ENCODE measurements at places on chromosomes 5 and 9.
A peak's percentile ranks its signal among the peaks of the same experiment; 100 is the strongest.

DNA sequence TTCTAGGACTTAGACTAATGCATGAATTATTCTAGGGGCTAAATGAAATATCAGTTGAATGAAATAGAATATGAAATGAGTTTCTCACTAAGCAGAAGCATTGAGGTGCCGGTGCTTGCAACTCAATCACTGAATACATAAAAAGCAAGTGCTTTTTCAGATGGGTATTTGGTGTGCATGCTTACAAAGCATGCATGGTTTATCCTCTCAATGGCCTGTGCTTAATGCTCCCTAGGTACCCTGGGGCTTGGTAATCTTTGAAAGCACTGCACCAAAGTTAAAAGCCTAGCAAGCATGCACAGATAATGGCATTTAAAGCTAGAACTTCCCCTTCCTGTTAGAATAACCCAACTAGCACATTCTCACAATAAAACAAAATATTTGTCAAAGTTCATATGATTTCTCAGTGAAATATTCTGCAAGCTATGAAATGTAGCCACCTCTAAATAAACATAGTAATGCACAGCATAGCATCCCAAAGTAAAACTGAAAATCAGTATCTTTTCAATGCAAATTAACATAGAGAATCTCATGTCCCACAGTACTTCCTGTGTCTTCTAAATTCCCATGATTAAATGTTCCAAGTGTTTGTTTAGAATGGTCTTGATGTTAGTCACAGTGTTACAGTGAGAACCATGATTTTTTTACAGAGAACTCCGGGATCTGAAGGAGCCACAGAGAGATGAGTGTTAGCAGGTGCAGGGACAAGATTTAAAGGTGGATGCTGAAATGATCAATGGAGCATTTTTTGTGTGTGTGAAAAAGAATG lies 143.4 kb upstream of the CDH6 start:
- no peak overlapping the region for H3K27ac ChIP-seq
- H3K4me1 ChIP-seq: no peaks in the 10 kb centered on the region
- no peaks in the 10 kb centered on the region for H3K36me3 ChIP-seq
- no peak for DNase-seq
- no peak overlapping the region for H3K4me3 ChIP-seq

DNA sequence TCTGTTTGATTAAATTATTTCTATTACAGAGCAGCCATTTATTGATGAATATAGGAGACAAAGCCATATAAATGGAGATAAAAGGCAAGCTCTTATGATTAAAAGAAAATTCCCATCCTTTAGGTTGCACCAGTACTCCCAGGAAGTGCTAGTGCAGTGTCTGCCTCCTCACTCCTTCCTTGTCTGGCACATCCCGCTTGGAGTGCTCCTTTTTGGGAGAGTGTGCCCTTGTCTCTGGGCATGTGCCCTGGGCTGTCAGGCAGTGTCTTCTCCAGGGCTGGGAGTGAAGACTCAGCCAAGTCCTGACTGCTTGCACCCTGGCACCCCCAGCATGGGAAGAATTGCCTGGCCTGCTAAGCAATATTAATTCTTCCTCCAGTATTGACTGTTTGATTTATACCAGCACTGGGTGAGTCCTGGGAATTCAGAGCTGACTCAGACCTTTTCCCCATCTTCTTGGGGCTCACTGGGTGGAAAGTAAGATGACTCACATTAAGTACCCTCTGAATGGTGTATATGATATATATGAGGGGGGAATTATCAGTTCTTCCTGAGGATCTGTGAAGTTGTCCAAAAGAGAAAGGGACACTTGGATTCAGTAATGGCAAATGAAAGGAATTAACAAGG lies 62.1 kb downstream of the ZSWIM6 start:
- H3K27ac ChIP-seq: no peak overlapping the region
- H3K4me1 ChIP-seq: peaks cover 5% of the 10 kb centered on the region
- no peak for DNase-seq
- H3K27me3 ChIP-seq: no peaks in the 10 kb centered on the region
- no peak overlapping the region for H3K4me3 ChIP-seq

DNA sequence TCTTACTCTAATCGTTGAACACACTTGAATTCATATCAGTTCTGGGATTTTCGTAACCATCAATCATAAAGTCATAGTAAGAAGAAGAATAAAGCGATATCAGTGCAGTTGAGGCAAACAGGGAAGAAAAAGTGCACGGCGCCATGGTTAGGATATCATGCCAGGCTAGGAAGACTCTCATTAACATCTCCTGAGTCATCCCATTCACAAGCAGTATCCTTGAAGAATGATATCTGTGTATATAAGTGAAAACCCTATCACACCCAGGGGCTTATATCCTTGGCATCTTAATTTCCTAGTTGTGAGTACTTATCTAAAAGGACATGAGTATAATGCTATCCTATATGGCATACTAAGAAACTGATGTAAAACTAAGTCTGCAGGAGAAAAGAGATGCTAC lies 38.6 kb downstream of the NFIB start:
- peaks cover 87% of the 10 kb centered on the region for H3K4me1 ChIP-seq
- DNase-seq: no peak
- no peaks in the 10 kb centered on the region for H3K27me3 ChIP-seq
- no peak overlapping the region for H3K4me3 ChIP-seq
- H3K27ac ChIP-seq: peak overlapping the region; percentile 83
- H3K36me3 ChIP-seq: peaks cover 13% of the 10 kb centered on the region

DNA sequence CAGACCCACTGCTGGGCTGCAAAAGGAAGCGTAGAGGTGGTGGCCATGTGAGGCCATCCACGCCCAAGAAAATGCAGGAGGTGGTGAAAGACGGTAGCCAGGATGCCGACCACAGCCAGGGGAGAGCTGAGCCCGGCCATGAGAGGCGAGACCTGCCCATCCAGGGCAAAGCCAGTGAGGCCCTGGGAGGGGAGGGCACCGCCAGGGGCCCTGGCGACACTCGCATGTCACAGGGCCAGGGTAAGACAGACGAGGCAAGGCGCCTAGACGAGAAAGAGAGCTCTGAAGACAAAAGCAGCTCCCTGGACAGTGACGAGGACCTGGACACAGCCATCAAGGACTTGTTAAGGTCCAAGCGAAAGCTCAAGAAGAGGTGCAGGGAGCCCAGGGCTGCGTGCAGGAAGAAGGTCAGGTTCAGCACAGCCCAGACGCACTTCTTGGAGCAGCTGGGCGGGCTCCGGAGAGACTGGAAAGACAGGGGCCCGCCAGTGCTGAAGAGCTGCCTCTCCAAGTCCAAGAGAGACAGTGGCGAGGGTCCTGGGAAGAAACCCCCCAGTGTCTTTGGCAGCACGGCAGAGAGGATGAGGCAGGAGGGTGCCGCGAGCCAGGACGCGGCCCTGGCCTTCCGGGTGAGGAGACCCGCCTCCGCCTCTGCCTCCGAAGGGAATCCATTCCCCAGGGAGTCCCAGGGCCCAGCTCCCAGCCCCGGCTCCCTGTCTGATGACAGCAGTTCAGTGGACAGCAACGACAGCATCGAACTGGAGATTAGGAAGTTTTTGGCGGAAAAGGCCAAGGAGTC lies 6.9 kb downstream of the PPP1R26 start:
- DNase-seq: no peak
- H3K4me3 ChIP-seq: no peak overlapping the region
- H3K27me3 ChIP-seq: no peaks in the 10 kb centered on the region
- no peak overlapping the region for H3K27ac ChIP-seq

GRCh38 chr9:133877967-133878366 lies 114.2 kb downstream of the VAV2 start:
- no peak overlapping the region for H3K4me3 ChIP-seq
- DNase-seq: no peak
- peaks cover 67% of the 10 kb centered on the region for H3K4me1 ChIP-seq
- no peaks in the 10 kb centered on the region for H3K36me3 ChIP-seq
- H3K27ac ChIP-seq: peak overlapping the region; percentile 100

- H3K27ac ChIP-seq: no peak overlapping the region
- H3K4me1 ChIP-seq: no peaks in the 10 kb centered on the region
- no peaks in the 10 kb centered on the region for H3K36me3 ChIP-seq
- H3K4me3 ChIP-seq: no peak overlapping the region
- no peaks in the 10 kb centered on the region for H3K27me3 ChIP-seq
These were observed 15.9 kb upstream of the GPX3 start for GRCh38 chr5:151004499-151004898.

DNA sequence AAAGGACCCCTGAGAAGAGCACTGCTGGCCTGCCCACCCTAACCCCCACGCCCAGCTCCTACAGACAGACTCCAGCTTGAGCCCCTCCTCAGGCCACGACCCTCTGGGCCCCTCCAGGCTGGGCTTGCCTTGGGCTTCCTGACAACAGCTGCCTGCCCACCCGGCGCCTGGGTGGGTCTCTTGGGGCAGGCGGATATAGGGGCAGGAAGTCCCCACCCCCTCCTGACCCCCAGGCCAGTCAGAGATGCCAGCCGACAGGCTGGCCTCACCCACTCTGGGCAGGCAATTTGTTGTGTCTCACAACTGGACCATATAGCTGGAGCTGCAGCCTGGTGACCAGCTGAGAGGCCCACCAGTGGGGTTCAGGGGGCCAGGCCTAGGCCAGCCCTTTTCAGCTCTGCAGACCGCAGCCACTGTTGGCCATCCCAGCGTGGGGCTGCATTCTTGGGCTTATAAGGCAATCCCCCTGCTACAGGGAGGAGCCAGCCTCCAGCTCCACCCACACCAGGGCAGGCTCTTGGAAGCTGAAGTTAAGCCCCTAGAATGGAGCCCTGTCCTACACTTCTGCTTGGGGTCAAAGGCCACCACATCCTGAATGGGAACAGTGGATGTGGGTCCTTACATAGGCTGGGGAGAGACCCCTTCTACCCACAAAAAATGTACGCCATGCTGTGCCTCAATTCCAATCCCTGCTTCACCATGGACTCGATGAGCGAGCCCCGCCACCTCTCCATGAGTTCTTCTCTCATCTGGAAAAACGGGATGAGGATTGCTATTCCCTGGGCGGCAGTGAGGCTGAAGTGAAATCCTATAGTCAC lies 2.0 kb downstream of the PDLIM7 start:
- peaks cover 52% of the 10 kb centered on the region for H3K36me3 ChIP-seq
- DNase-seq: peak; percentile 90
- peaks cover 26% of the 10 kb centered on the region for H3K4me1 ChIP-seq

DNA sequence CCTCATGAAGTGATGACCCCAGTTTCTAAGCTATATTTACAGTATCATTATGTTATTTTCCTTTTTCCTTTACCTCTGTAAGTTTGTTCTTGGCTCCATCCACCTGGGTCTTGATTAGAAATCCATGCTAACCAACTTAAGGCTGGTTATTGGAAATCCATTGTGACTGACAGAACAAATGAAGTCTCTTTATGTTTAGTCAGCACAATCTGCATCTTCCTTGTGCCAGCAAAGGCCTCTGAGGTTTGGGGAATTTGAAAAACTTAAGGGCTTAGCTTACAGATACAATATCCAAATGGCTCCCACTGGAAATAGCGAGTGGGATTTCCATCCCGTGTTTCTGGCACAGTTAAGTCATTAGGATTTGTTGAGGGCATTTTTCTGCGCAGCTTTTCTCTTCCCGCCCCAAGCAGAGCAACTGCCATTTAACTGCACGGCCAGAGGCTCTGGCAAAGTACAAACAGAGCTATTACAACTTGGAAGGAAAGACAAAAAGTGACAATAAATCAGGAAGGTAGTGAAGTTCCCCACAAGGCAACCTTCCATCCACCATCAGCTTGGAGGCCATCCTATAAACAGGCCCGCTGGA lies 64.2 kb downstream of the DCP2 start:
- no peak for DNase-seq
- H3K4me1 ChIP-seq: peaks cover 13% of the 10 kb centered on the region
- H3K4me3 ChIP-seq: no peak overlapping the region
- H3K27ac ChIP-seq: no peak overlapping the region

- no peak for DNase-seq
- H3K27me3 ChIP-seq: no peaks in the 10 kb centered on the region
- H3K4me3 ChIP-seq: no peak overlapping the region
- H3K27ac ChIP-seq: peak overlapping the region; percentile 22
- H3K36me3 ChIP-seq: no peaks in the 10 kb centered on the region
- H3K4me1 ChIP-seq: peaks cover 15% of the 10 kb centered on the region
These were observed 437.0 kb downstream of the PIK3R1 start for GRCh38 chr5:68652534-68652965.

- H3K27me3 ChIP-seq: no peaks in the 10 kb centered on the region
- H3K27ac ChIP-seq: peak overlapping the region; percentile 1
- H3K36me3 ChIP-seq: no peaks in the 10 kb centered on the region
- peaks cover 37% of the 10 kb centered on the region for H3K4me1 ChIP-seq
- no peak for DNase-seq
These were observed 180.8 kb downstream of the GOLPH3 start for GRCh38 chr5:31993165-31993961.

- H3K27ac ChIP-seq: no peak overlapping the region
- peaks cover 4% of the 10 kb centered on the region for H3K27me3 ChIP-seq
- no peak for DNase-seq
These were observed 1073.6 kb upstream of the EDIL3 start for GRCh38 chr5:85458319-85458718.

DNA sequence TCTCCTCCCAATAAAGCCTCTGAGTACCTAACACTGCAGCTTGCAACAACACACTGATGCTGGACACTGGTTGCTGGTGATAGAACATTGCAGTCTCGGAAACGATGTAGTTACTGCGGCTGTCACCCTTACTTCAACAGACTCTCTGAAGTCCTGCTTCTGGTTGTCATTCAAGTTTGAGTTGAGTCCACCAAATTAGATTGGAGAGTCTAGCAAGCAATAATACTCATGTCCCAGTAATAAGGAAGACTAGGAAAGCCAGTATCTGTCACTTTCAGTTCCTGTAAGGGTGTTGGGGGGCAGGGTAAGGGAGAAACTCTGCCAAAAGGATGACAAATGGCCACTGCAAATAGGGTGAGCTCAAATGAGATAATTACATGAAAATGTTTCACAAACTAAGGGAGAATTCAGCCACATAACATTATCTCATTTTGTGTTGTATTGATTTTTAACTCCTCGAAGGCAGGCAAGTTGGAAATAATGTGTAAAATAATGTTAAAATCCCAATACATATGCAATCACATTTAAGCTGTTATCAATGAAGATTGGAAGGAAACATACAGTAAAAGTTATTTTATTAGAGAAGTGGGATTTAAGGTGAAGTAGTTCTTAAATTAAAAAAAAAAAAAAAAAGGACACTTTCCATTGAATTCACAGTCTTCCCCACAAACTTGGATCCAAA lies 849 bp upstream of the IFT74 start:
- H3K27me3 ChIP-seq: no peaks in the 10 kb centered on the region
- H3K4me1 ChIP-seq: peaks cover 5% of the 10 kb centered on the region
- peak overlapping the region; percentile 25 for H3K27ac ChIP-seq
- peak overlapping the region; percentile 45 for H3K4me3 ChIP-seq
- DNase-seq: no peak

- H3K27ac ChIP-seq: peak within 1 kb of the TSS; percentile 73
- no peaks in the 10 kb centered on the region for H3K4me1 ChIP-seq
- no peaks in the 10 kb centered on the region for H3K36me3 ChIP-seq
- H3K4me3 ChIP-seq: peak within 1 kb of the TSS; percentile 57
- DNase-seq: no peak
- no peaks in the 10 kb centered on the region for H3K27me3 ChIP-seq
These were observed at the start of gene RPP25L for GRCh38 chr9:34611811-34612787. Gene RPP25L (minus strand): TSS chr9:34612097. CDS start chr9:34611296, 801 bp downstream.

All from RWPE2 (cell line).